ENCODE measurements at places on chromosomes 13 and 19. TPM values are rescaled to one million over a fixed set of nuclear protein-coding genes. Genes with fewer than 3 reads are reported as not detected.

DNA sequence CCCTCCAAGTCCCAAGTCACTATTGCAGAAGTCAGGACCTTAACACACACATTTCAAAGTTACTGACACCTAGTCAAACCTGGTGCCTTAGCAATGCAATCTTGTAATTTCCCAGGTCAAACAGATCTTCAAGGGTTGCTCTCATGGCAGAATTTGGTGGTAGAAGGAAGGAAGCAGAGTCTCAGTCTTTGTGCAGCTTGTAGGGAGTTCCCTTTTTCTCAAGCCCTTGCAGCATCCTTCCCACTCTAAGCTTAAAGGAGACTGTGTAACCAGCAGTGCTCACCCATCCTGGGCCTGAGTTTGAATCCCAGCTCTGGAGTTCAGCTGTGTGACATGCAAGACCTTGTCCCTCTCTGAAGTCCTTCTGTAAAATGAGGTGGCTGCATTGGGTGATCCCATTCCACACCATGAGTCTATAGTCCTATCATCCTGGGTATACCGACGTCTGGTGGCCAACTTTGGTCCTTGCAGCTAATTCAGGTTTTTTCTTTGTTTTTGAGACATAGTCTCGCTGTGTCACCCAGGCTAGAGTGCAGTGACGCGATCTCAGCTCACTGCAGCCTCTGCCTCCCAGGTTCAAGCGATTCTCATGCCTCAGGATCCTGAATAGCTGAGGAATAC lies 9.8 kb downstream of the SIGLEC10 start:
- peak; percentile 63 for DNase-seq

DNA sequence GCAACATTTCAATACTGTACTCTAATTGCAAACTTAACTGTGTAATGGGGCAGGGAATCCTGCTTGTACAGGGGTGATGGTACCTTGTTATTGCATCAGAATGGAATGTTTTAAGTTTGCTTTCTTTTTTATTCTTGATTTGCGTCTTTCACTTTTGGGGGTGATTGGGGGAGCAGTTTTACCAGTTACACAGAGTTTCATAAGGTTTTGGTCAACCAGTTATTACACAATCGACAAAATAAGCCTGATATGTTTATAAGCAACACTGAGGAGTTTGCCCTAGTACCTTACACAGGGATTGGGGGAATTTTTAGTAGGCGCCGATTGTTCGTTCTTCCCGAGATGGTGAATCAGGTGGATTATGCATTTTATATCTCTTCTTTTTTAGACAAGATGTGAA lies 2.7 kb downstream of the KLF5 start:
- DNase-seq = no peak

GRCh38 chr13:29918845-29919244 lies 68.4 kb upstream of the UBL3 start:
- DNase-seq = no peak

DNA sequence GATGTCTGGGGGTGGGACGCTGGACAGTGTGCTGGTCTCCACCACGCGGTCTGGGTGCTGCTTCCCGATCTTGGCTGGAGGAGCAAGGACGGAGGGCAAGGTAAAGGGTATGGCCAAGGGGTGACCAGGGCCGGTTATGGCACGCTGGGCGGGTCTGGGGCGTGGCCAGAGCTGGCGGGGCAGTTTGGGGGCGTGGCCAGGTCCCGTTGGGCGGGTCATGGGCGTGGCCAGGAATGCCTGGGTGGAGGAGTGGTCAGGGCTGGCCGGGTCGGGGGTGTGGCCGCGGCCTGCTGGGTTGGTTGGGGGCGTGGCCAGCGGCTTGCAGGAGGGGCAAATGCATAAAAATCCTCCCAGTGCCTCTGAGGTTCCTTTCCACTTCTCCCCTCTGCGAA lies 19.2 kb downstream of the GPX4 start:
- peak; percentile 62 for DNase-seq

- DNase-seq = no peak
Observed at GRCh38 chr13:36872621-36873020, 47.4 kb downstream of the SMAD9 start.

Gene FXYD3
- not detected for total RNA-seq

Measured in activated CD8-positive, alpha-beta T cell treated with anti-CD3 and anti-CD28 coated beads for 36 hours (primary cell).